ENCODE measurements at places on chromosomes 4 and X. TPM values are rescaled to one million over a fixed set of nuclear protein-coding genes. Genes with fewer than 3 reads are reported as not detected.

GRCh38 chrX:113770806-113771205, 813.1 kb upstream of the HTR2C start:
- no peaks in the 10 kb centered on the region for H3K4me1 ChIP-seq
- H3K27ac ChIP-seq, result no peak overlapping the region
- no peak overlapping the region for H3K4me3 ChIP-seq
- H3K27me3 ChIP-seq, result no peaks in the 10 kb centered on the region

DNA sequence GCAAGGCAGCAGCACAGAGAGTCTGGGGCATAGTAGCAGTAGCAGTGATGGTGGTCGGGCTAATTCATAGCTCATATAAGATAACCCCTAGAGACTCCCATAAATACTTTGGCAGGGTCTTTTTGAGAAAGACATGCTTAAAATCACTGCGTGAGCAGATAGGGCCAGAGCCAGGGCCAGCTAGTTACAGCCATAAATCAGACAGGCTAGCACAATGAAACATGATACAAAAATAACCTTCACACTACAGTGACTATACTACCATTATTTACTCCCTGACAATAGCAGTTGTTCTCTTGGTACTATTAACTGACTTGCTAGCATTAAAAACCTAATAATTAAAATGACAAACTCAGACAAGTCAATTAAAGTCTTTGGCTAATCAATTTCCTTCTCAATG, 295.9 kb downstream of the SMARCA1 start:
- H3K27ac ChIP-seq, result no peak overlapping the region
- no peak for DNase-seq
- H3K27me3 ChIP-seq, result no peaks in the 10 kb centered on the region
- H3K4me1 ChIP-seq, result no peaks in the 10 kb centered on the region
- H3K4me3 ChIP-seq, result no peak overlapping the region
- H3K36me3 ChIP-seq, result no peaks in the 10 kb centered on the region

DNA sequence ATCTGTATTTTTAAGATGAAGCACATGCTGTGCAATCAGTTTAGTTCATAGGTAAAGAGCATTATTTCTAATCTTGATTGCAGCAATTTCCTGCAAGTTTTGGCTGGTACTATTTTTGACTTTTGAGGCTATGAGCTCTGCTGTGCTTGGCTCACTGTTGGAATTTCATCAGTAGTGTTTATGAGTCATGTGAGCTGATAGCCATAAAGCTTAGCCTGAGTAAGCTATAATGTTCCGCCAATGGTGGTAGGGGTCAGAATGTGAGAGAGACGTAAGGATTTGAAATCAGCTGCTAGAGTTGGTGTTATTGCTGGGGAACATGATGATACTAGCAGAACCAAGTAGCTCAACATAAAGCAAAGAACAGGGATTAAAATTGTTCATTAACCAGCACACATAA, 590.9 kb upstream of the GNPDA2 start:
- H3K27ac ChIP-seq, result no peak overlapping the region
- DNase-seq, result no peak
- no peaks in the 10 kb centered on the region for H3K4me1 ChIP-seq
- H3K36me3 ChIP-seq, result no peaks in the 10 kb centered on the region

GRCh38 chr4:140070366-140070765, 83.6 kb downstream of the MAML3 start:
- H3K27me3 ChIP-seq, result no peaks in the 10 kb centered on the region
- no peaks in the 10 kb centered on the region for H3K4me1 ChIP-seq
- no peak overlapping the region for H3K4me3 ChIP-seq
- H3K36me3 ChIP-seq, result no peaks in the 10 kb centered on the region

DNA sequence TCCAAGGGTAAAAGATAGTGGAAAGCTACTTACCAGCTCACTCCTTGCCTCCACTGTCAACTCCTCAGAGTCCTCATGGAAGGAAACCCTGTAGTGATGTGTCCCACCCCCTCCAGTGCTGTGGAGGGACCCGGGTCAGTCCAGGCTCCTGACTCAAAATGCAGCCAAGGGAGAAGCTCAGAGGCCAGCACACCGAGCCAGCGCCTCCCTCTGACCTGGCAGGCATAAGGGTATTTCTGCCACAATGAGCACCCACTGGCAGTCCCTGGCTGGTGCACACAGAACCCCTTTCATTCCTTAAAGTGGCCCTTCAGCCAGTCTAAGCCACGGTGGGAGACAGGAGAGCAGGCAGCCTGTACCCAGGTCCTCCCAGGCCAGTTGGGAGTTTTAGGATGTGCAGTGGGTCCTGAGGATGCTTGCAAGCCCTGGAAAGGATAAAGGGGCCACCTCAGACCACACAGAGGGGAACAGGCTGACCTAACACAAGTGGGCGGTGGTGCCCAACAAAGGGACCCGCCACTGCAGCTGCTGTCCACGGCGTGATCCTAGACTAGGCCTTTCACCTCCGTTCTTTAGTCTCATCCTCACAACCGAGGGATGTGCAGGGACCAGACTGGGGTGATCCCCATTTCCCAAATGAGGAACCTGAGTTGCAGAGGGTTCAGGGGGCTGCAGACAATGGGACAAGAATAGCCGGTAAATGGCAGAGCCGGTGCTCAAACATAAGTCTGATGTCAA, 5.7 kb downstream of the JAKMIP1 start:
- no peaks in the 10 kb centered on the region for H3K27me3 ChIP-seq
- no peak for DNase-seq
- no peaks in the 10 kb centered on the region for H3K36me3 ChIP-seq

GRCh38 chrX:69996113-69996468, 53.6 kb downstream of the AWAT2 start:
- no peaks in the 10 kb centered on the region for H3K27me3 ChIP-seq
- H3K27ac ChIP-seq, result no peak overlapping the region
- H3K36me3 ChIP-seq, result no peaks in the 10 kb centered on the region
- H3K4me1 ChIP-seq, result no peaks in the 10 kb centered on the region
- DNase-seq, result no peak
- no peak overlapping the region for H3K4me3 ChIP-seq

GRCh38 chr4:74947798-74948197, 14.9 kb downstream of the PARM1 start:
- no peak overlapping the region for H3K27ac ChIP-seq
- no peaks in the 10 kb centered on the region for H3K27me3 ChIP-seq
- H3K4me3 ChIP-seq, result no peak overlapping the region
- H3K4me1 ChIP-seq, result no peaks in the 10 kb centered on the region
- DNase-seq, result no peak

- no peaks in the 10 kb centered on the region for H3K4me1 ChIP-seq
- H3K27me3 ChIP-seq, result no peaks in the 10 kb centered on the region
- no peaks in the 10 kb centered on the region for H3K36me3 ChIP-seq
- no peak overlapping the region for H3K4me3 ChIP-seq
- DNase-seq, result no peak
Observed at GRCh38 chr4:53961351-53961750, 103.1 kb downstream of the CHIC2 start.

DNA sequence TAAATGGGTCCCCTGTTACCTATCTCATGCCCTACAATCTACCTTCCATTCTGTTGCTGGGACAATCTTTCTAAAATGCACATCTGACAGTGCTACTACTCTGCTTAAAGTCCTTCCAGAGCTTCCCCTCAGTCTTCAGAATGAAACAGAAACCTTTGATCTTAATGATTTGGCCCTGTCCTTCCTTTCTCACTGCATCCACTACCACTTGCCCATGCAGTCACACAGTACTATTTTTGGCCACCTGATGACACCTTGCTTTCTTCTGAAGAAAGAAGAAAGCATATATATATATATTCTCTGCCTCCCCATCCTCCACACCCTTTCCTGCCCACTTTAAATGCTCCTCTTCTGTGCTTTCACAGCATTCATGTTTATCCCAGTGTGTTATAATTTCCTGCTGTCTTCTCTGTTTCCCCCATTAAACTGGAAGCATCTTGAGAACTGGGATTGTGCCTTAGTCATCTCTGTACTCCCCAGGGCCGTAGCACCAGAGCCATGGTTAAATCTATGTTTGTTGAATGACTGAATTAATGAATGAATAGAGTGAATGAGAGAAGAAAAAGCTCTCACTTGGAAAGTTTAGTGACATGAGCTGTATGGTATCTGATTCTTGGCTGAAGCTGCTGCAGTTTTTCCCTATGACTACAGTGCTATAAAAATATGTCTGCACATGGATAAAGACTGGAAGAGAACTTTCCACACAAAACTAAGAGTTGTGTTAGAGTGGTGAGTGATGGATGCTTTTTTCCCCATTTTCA, 56.2 kb downstream of the RTL9 start:
- H3K4me1 ChIP-seq, result peaks cover 7% of the 10 kb centered on the region
- peak overlapping the region; percentile 71 for H3K27ac ChIP-seq

GRCh38 chr4:40870150-40870549, 120.4 kb downstream of the NSUN7 start:
- H3K27me3 ChIP-seq, result no peaks in the 10 kb centered on the region
- DNase-seq, result no peak
- H3K4me1 ChIP-seq, result no peaks in the 10 kb centered on the region
- H3K36me3 ChIP-seq, result peaks cover 10% of the 10 kb centered on the region
- no peak overlapping the region for H3K27ac ChIP-seq

GRCh38 chr4:36277533-36277932, 3.9 kb upstream of the DTHD1 start:
- no peaks in the 10 kb centered on the region for H3K36me3 ChIP-seq
- H3K4me1 ChIP-seq, result no peaks in the 10 kb centered on the region
- no peak for DNase-seq
- no peak overlapping the region for H3K27ac ChIP-seq
- H3K4me3 ChIP-seq, result no peak overlapping the region

GRCh38 chr4:145944886-145945285, 6.3 kb upstream of the ZNF827 start:
- no peak overlapping the region for H3K27ac ChIP-seq
- H3K36me3 ChIP-seq, result no peaks in the 10 kb centered on the region
- no peaks in the 10 kb centered on the region for H3K27me3 ChIP-seq
- H3K4me3 ChIP-seq, result no peak overlapping the region
- H3K4me1 ChIP-seq, result peaks cover under 1% of the 10 kb centered on the region

DNA sequence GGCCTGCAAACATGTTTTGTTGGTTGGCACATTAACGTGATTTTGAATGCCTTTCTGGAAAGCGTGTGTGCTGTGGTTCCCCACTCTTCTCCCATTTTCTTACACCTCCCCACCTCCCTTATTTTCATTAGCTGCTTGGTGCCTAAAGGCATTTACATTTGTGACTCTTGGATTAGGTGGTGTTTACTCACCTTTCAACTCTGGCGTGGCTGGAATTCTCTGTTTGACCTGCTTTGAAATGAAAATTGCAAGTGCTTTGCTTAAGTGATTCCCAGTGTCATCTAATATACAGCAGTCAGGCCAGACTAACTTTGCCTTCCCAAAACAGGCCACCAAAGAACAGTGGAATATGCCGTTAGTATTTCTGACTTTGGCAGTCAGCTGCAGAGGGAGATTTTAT, 80.5 kb downstream of the NHSL2 start:
- no peak overlapping the region for H3K4me3 ChIP-seq
- no peaks in the 10 kb centered on the region for H3K27me3 ChIP-seq
- H3K4me1 ChIP-seq, result no peaks in the 10 kb centered on the region
- DNase-seq, result no peak
- H3K27ac ChIP-seq, result no peak overlapping the region

ERVMER34-1 gene
- not detected for total RNA-seq

NUDT10 gene
- total RNA-seq, result not detected

APBB2 gene
- total RNA-seq, result 51.4 TPM

CBLL2 gene
- total RNA-seq, result not detected

CLCN5 gene
- 2.0 TPM for total RNA-seq

ERAS gene
- total RNA-seq, result not detected

TMPRSS11B gene
- total RNA-seq, result not detected

IBSP gene
- not detected for total RNA-seq

CDKL5 gene
- total RNA-seq, result 18.6 TPM
